ENCODE measurements at places on chromosomes 7 and 10. TPM values are rescaled to one million over a fixed set of nuclear protein-coding genes. Genes with fewer than 3 reads are reported as not detected.

GRCh38 chr10:93852476-93853095, 41.2 kb upstream of the SLC35G1 start:
- DNase-seq: no peak

- peak; percentile 72 for DNase-seq
Measured at GRCh38 chr10:13347043-13347499, 1.0 kb downstream of the SEPHS1 start.

DNA sequence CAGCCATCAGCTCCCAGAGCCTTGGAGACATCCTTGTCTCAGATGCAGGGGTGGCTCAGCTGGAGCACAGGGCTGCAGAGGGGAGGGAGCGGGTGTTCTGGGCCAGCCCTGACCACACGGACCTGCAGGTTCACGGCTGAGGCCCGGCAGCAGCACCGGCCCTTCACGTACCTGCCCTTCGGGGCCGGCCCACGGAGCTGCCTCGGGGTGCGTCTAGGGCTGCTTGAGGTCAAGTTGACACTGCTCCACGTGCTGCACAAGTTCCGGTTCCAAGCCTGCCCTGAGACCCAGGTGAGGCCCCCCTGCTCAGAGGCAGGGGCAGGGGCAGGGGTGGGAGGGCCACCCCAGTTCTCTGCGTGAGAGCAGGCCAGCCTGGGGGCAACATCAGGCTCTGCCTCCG, 45.2 kb downstream of the PARP12 start:
- no peak for DNase-seq

DNA sequence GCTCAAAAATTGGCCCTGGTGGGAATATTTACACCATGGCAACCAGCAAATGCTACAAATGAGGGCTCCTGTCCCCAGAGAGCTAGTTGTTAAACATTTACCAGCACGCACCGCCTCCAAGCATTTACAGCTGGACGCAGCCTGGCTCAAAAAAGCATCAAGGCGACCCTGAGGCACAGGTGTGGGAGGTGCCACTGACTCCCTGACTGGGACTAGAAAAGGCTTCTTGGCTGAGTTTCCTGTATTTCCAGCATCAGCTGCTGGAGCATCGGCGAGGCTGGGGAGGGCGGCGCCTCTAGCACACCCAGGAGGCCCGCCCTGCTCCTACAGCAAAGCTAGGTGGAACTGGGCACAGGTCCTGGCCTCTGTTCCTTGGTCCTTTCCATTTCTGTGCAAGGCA, 43.5 kb upstream of the ZRANB1 start:
- DNase-seq: no peak

RNF32 gene
- 0.47 TPM for total RNA-seq

CLIP2 gene
- total RNA-seq: 8.7 TPM

DNA sequence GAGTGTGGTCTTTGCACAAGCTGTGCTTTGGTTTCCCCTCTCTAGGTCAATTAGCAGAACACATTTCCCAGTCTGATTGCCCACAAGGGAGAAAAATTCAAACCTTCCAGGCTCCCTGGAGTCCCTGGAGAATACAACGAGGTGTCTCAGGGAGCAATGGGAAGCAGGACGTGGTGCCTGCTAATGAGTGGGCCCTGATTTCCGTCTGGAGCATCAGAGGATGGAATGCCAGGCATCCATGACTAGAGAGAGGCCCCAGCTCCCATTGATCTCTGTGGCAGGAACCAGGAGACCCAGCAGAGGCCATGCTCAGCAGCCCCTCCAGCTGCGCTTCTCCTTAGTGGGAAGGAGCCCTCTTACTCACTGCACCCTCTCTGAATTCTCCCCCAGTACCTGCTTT, 33.2 kb upstream of the TLX1 start:
- DNase-seq: no peak

IL15RA gene
- total RNA-seq: 12.4 TPM

DNA sequence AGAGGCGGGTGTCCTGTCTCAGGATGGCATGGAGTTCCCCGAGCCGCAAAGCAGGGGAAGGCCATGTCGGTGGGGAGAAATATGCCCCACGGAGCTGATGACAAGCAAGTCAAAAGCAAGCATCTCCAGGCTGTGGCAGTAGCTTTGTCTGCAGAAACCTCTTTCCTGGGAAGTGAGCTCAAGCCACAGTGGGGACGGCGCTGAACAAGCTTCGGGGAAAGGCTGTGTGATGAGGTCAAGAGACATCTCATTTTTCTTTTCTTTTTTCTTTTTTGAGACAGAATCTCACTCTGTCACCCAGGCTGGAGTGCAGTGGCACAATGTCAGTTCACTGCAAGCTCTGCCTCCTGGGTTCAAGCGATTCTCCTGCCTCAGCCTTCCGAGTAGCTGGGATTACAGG, 62.6 kb downstream of the ELFN1 start:
- DNase-seq: peak; percentile 4

GRCh38 chr7:25895792-25896171, 256.2 kb upstream of the NFE2L3 start:
- DNase-seq: no peak

SLC39A12 gene
- not detected for total RNA-seq

UMAD1 gene
- total RNA-seq: 14.6 TPM

Data from right cardiac atrium (tissue), 5 donors.